ENCODE measurements at places on chromosomes 11 and 22. TPM values are rescaled to one million over a fixed set of nuclear protein-coding genes. Genes with fewer than 3 reads are reported as not detected.

KRTAP5-7 gene
- total RNA-seq: 0.21 TPM

GPR137 gene
- 32.7 TPM for total RNA-seq

C11orf21 gene
- 3.4 TPM for total RNA-seq

C11orf97 gene
- total RNA-seq: not detected

PDGFD gene
- total RNA-seq: not detected

H19 gene
- not detected for total RNA-seq

DGAT2 gene
- total RNA-seq: 3.0 TPM

TMEM25 gene
- total RNA-seq: 9.5 TPM

All from activated T-helper 2 cell treated with anti-CD3 and anti-CD28 coated beads, Interferon-gamma antibody, Interleukin-2, Interleukin-4, amounts not matched to agents 10 μg/mL and 5 μg/mL and 100 μg/mL, durations not matched to agents 14 hours and 24 hours and 36 hours (primary cell).